ENCODE measurements at places on chromosomes 4 and X. TPM values are rescaled to one million over a fixed set of nuclear protein-coding genes. Genes with fewer than 3 reads are reported as not detected.

Gene ERAS
- total RNA-seq: 0.92 TPM

Gene MND1
- total RNA-seq: 9.5 TPM

Gene FAM156B
- 24.0 TPM for total RNA-seq

Gene TLL1
- 4.6 TPM for total RNA-seq

Gene NDUFB11
- total RNA-seq: 64.1 TPM

Gene SOX3
- 3.7 TPM for total RNA-seq

Gene CCKAR
- 4.6 TPM for total RNA-seq

Gene ZNF711
- total RNA-seq: 87.4 TPM

Gene NOX1
- not detected for total RNA-seq

Gene HERC3
- total RNA-seq: 39.2 TPM

Gene AWAT2
- total RNA-seq: not detected

Gene KLHL4
- 9.5 TPM for total RNA-seq

Gene ANKRD37
- 12.2 TPM for total RNA-seq

Gene BCLAF3
- 31.1 TPM for total RNA-seq

Gene TMEM271
- total RNA-seq: 13.1 TPM

Gene PNCK
- 52.6 TPM for total RNA-seq

Gene STBD1
- 1.6 TPM for total RNA-seq

Gene NEXMIF
- 60.9 TPM for total RNA-seq

Gene HEPH
- 13.1 TPM for total RNA-seq

All from diencephalon (tissue), 1 donor.